ENCODE measurements at places on chromosomes 5 and 9. TPM values are rescaled to one million over a fixed set of nuclear protein-coding genes. Genes with fewer than 3 reads are reported as not detected.

DNA sequence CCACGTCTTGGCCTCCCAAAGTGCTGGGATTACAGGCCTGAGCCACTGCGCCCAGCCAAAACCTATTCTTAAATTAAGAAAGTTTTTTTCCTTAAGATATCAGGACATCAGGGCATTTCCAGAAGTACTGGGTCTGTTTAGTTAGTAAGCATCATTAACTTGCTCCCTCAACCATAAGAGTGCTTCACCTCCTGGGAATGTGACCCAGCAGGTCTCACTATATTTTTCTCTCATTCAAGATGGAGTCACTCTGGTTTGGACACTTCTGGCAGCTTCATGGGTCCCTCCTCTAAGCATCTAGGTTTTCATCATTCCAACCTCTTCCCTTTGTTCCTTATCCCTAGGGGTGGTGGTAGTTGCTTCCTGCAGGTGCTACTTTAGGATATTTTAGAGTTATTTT lies 10.3 kb upstream of the BRD3OS start:
- DNase-seq: no peak

GRCh38 chr9:114216976-114217375 lies 61.6 kb downstream of the COL27A1 start:
- DNase-seq: no peak

DNA sequence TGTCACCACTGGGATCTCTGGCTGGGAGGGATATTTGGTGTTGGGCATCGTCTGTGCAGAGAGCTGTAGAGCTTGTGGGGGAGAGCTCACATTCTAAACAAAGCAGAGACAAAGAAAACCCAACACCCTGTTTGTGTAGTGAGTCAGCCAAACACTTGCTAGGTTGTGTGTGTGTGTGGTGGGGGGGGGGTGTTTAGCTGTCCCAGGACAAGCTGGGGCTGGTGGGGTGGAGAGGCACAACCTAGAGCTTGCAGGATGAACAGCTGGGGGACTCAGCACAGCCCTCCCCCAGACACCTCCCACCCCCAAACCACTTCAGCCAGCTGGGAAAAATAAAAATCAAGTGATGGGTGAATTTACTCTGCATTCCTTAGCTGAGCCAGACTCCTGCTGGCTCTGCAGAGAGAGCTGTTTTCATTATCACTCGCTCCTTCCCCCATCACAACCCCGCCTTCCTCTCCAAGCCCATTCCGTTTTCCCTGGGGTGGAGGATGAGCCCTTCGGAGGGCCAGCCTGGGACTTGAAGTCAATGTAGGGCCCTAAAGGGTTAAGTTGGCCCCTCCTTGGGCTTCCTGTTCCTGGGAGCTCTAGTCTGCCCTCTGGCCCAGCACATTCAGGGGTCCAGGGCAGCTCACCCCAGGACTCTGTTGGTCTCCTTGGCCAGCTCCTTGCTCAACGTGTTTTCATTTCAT lies 2.6 kb downstream of the OLFML2A start:
- peak; percentile 36 for DNase-seq

- no peak for DNase-seq
These were observed 129.5 kb downstream of the TRIO start for GRCh38 chr5:14272548-14273205.

DNA sequence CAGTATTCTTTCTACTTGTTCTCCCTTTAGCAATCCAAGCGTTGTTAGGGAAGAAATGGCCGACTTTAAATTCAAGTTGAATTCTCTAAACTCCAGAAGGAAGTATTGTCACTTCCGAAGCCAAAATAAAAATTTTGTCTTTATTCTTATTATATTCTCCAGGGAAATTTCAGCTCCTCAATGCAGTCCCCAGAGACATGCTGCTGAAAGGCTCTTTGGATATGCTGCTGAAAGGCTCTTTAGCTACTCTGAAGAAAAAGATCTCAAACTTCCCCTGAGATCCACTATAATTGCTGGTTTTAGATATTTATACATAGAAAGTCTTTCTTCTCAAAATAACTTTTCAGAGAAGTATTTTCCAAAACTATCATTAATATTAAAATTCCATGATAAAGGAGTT lies 92.3 kb upstream of the PARP8 start:
- no peak for DNase-seq

DNA sequence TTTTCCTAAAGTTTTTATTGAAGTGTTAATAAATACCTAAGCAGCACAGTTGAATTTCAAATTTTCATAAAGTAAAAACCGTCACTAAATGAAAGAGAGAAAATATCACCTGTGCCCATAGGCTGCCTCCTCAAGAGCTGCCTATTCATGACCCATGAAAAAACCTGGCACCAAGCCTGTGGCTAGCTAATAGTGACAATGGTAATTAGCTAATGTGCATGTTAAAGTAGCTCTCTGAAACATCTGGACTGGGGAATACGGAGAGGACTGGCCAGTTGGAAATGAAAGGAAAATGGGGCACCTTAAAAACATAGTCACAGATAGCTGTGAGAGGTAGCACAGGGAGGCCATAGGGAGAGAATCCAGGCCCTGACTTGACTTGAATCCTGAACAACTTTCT lies 5.4 kb upstream of the GNE start:
- no peak for DNase-seq

GRCh38 chr9:36929350-36929675 lies 104.8 kb downstream of the PAX5 start:
- no peak for DNase-seq

GRCh38 chr5:96928931-96929708 lies 6.8 kb upstream of the LNPEP start:
- no peak for DNase-seq

- DNase-seq: peak; percentile 42
These were observed 97.7 kb upstream of the IER5L start for GRCh38 chr9:129275626-129276247.

DNA sequence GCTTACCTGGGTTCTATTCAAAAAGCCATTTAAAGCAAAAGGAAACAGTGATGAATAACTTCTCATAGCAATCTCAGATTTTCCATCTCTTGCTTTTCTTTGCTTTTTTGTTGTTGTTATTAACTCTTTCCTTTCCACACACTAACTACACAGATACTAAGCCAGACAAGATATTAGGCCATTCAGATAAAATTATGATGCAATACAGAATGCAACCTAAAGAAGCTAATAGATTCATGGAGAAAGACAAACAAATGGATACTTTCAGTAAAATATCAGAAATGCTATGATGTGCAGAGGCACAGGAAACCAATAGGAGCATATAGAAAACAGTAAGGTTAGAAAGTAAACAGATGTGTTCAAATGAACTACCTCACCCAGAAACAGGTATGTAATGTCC lies 597.0 kb upstream of the ITGA1 start:
- no peak for DNase-seq

GRCh38 chr5:175477440-175477839 lies 920 bp upstream of the SFXN1 start:
- no peak for DNase-seq

GRCh38 chr9:128554155-128554862 lies 1.9 kb downstream of the SPTAN1 start:
- DNase-seq: no peak

The SMIM33 gene
- not detected for total RNA-seq

The DENND1A gene
- total RNA-seq: 15.4 TPM

The SUSD3 gene
- total RNA-seq: 4.8 TPM

The LVRN gene
- 0.20 TPM for total RNA-seq

Measured in upper lobe of right lung (tissue), 1 donor.